ENCODE measurements at places on chromosomes 16 and 17. TPM values are rescaled to one million over a fixed set of nuclear protein-coding genes. Genes with fewer than 3 reads are reported as not detected.

DNA sequence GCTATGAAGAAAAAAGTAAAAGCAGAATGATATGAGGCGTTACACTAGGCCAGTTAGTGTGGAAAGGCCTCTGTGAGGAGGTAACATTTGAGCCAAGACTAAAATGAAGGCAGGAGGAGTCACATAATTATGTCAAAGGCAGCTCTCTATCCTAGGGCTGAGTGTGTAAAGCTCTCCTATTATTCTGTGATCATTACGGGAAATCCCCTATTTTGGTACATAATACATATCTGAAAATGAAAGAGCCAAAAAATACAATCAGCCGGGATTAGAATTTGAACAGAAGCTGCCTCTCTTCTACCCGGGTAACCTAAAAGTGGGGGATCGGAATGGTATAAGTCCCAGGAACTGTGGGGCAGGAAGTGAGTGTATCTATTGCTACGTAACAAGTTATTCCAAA, 27.1 kb downstream of the HEATR3 start:
- H3K27me3 ChIP-seq: no peaks in the 10 kb centered on the region
- H3K36me3 ChIP-seq: peaks cover 14% of the 10 kb centered on the region
- peak overlapping the region; percentile 74 for H3K27ac ChIP-seq
- no peaks in the 10 kb centered on the region for H3K4me1 ChIP-seq

GRCh38 chr16:70483426-70483825, 29.0 kb downstream of the FCSK start:
- H3K36me3 ChIP-seq: no peaks in the 10 kb centered on the region
- H3K27ac ChIP-seq: no peak overlapping the region
- no peak for DNase-seq
- no peak overlapping the region for H3K4me3 ChIP-seq
- H3K27me3 ChIP-seq: no peaks in the 10 kb centered on the region
- H3K4me1 ChIP-seq: peaks cover 11% of the 10 kb centered on the region

- no peaks in the 10 kb centered on the region for H3K4me1 ChIP-seq
- H3K4me3 ChIP-seq: no peak overlapping the region
- DNase-seq: no peak
These were observed 7.3 kb downstream of the HS3ST4 start for GRCh38 chr16:25699069-25699468.

- no peak for DNase-seq
- peaks cover 10% of the 10 kb centered on the region for H3K4me1 ChIP-seq
- H3K36me3 ChIP-seq: no peaks in the 10 kb centered on the region
These were observed 9.1 kb downstream of the SLC38A8 start for GRCh38 chr16:84033251-84034195.

- H3K27ac ChIP-seq: no peak overlapping the region
- DNase-seq: no peak
- no peaks in the 10 kb centered on the region for H3K27me3 ChIP-seq
- peaks cover 21% of the 10 kb centered on the region for H3K4me1 ChIP-seq
- H3K4me3 ChIP-seq: no peak overlapping the region
These were observed 2.8 kb upstream of the PYCR1 start for GRCh38 chr17:81939881-81940385.

DNA sequence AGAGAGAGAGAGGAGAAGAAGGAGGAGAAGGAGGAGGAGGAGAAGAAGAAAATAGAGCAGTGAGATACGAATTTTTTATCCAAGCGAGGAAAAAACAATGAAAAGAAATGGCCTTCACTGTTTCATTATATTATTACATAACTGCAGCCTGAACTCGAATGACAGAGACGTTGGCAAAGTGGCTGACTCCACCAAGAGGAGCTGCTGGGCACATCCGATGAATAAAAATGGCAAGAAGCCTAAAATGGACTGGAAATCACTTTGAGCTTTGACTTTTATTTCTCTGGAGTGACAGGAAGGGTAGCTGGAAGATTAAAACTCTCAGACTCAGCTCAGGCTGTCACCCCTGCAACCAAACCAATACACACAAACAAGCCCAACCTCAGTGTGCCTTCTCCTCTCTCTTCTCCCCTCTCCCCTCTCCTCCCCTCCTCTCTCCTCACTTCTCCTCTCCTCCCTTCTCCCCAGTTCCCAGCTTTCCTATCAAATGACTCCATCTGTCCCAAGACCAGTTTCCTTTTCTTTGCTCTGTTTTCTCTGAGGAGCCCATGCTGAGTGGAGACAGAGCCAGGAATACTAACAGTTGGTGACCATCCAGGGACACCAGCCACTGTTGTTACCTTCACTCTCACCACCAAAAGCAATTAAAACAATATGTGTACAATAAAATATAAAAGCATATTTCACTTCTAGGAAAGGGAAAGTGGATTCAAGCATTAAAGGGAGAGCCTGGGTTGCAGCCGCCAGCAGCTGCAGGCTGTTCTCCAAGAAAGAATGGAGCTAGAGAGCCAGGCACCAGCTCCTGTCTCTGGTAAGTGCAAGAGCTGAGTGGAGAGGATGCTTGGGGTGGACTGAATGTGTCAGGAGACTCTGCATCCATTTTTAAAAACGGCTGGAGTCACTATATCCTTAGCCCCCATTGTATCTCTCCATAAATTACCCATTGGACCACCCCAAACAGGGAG, 51.2 kb downstream of the SOX9 start:
- no peaks in the 10 kb centered on the region for H3K36me3 ChIP-seq
- no peak overlapping the region for H3K27ac ChIP-seq
- DNase-seq: no peak
- no peaks in the 10 kb centered on the region for H3K4me1 ChIP-seq
- H3K27me3 ChIP-seq: no peaks in the 10 kb centered on the region

The GNGT2 gene
- total RNA-seq: 17.8 TPM

DNA sequence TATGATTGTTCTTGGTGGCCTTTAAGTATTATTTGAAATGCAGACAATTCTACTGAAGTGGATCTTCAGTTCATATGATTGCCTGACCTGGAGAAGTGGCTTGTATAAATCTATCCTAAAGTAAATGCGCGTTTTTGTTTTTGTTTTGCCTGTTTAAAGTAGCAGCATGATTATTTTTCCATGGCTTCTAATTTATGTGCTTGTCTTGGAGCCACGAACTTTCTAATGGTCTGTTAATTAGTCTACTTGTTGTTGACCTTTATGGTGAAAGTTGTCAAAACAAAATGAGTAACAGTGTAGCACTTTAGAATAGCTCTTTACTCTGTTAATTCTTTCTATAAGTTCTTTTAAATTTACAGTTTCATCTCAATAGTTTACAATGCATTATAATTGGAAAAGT, 1.7 kb downstream of the PRKAR1A start:
- no peak overlapping the region for H3K27ac ChIP-seq
- peak overlapping the region; percentile 82 for H3K4me3 ChIP-seq
- no peaks in the 10 kb centered on the region for H3K27me3 ChIP-seq
- DNase-seq: no peak

The CRISPLD2 gene
- 133 TPM for total RNA-seq

DNA sequence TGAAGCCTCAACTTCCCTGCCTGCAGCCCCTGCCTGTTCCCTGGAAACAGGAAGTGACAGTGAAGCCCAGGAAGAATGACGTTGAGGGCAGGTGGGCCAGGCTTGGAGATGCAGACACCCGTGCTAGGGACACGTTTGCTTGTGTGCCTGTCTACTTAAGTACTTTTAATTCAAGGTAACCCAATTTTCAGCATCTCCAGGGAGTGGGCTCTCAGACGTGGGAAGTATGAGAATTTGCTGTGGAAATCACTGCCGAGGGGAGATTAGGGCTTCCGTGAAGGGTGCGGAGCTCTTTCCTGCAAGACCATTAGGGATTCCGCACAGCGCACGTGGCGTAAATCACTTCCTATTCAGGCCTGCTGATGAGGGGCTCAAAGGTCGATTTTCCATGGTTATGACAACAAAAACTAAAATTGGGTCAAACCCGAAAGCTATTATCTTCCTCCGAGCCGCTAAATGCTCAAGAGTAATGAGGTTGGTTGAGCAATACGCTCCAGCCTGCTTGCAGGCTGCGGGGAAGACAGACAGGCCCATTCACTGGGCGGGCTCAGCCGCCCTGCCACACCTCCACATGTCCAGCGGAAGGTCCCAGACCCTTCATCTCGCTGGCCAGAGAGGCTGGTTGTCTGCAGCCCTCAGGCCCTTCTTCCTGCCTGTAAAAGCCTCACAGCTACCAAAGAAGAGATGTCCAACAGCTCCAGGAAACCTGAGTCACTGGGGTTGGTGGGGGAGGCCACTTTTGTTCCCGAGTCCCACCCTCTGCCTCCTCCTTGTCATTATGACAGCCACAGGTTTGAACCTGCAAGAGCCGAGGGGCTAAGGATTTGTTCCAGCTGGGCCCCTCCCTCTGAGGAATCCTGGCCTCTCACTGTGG, 109.9 kb downstream of the RBFOX3 start:
- H3K27ac ChIP-seq: no peak overlapping the region
- H3K27me3 ChIP-seq: no peaks in the 10 kb centered on the region
- H3K4me1 ChIP-seq: no peaks in the 10 kb centered on the region
- H3K4me3 ChIP-seq: no peak overlapping the region

DNA sequence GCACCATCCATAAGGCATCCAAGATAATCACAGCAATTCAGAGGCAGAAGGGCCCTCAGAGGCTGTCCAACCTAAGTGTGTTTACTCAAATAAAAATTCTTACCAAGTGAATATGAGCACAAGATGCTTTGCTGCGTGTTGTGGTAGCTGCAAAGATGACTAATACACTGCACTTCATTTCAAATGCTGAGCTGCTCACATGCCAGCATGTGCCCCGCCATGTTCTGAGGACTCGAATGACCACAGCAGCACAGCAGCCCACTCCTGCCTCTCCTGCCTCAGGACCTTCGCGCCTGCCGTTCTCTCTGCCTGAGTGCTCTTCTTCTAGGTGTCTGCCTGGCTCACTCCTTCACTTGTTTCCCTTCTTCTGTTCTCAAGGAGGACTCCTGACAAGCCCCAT, 19.0 kb downstream of the PIK3R5 start:
- no peak for DNase-seq
- H3K27me3 ChIP-seq: no peaks in the 10 kb centered on the region
- no peaks in the 10 kb centered on the region for H3K36me3 ChIP-seq
- H3K4me3 ChIP-seq: no peak overlapping the region
- peak overlapping the region; percentile 2 for H3K27ac ChIP-seq

DNA sequence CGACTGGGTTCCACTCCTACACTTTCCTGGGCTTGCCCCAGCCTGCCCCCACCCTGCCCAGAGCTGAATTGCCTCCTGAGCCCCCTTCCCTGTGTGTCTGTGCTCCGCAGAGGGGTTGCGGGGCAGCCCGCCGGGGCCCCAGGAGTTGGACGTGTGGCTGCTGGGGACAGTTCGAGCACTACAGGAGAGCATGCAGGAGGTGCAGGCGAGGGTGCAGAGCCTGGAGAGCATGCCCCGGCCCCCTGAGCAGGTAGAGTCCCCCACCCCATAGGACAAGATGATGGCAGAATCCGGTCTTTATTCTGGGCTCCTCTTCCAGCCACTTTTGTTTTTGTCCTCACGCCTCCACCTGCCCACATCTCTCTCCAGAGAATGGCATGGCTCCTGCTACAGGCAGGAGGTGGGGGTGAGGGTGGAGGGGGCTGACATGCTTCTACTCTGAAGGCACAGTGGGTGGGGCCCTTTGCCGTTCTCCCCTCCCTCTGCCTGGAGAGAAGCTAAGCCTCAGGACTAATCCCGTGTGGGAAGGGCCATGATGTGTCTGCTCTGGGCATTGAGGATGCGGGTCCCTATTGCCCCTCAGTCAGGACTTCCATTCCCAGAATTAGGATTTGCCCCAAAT, 3.5 kb downstream of the ACBD4 start:
- no peak overlapping the region for H3K4me3 ChIP-seq
- peaks cover 31% of the 10 kb centered on the region for H3K36me3 ChIP-seq
- H3K27ac ChIP-seq: no peak overlapping the region
- H3K27me3 ChIP-seq: no peaks in the 10 kb centered on the region
- peak; percentile 64 for DNase-seq

DNA sequence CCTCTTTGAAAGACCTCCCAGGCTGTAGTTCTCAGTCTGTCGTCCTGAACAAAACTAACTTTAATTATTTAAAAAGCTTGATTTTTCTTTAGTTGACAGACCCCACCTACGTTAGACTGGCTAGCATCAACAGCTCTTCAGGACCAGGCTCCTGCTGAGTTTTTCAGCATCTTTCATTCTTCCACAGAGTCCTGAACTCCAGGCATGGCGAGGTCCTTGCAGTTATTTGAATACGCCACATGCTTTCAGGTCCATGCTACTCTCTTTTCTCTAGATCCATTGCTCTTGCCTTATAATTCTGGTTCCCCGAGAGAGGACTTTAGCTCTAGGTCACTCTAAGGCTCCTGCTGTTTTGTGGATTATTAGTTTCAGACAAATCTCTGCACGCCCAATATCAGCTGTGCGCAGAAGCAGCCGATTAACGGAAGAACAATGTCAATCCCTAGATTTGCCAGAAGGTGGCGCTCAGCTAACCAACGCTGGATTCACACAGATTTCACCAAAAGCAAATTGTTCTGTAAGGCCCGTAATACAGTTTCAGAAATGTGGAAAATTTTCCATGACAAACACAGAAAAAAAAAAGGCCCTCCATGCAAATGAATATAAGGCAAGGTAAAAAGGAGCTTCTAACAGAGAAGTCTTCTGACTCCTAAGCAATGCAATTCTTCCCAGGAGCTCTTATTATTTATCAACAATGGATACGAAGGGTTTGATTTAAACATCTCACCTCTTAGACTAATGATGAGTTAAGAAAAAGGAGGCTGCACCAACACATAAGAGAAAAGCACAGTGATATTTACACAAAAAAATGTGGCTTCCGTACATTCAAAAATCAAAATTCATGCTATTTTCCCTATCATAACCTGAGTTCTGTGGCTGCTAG, 33.5 kb upstream of the BCO1 start:
- no peak for DNase-seq
- H3K4me3 ChIP-seq: no peak overlapping the region
- H3K4me1 ChIP-seq: no peaks in the 10 kb centered on the region

DNA sequence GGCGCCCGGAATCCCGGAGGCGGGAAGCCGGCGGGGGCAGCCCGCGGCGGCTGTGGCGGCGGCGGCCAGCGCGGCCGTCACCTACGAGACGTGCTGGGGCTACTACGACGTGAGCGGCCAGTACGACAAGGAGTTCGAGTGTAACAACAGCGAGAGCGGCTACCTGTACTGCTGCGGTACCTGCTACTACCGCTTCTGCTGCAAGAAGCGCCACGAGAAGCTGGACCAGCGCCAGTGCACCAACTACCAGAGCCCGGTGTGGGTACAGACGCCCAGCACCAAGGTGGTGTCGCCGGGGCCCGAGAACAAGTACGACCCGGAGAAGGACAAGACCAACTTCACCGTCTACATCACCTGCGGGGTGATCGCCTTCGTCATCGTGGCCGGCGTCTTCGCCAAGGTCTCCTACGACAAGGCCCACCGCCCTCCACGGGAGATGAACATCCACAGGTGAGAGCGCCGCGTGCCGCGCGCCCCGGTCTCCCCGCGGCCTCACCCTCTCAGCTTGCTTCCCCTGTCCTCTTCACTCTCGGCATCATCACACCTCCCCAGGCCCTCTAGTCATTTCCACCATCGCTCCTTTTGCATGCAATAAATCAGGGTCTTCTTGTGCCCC, 706 bp downstream of the SHISA6 start:
- H3K36me3 ChIP-seq: no peaks in the 10 kb centered on the region
- DNase-seq: no peak
- no peaks in the 10 kb centered on the region for H3K4me1 ChIP-seq
- peaks cover 19% of the 10 kb centered on the region for H3K27me3 ChIP-seq
- no peak overlapping the region for H3K27ac ChIP-seq

GRCh38 chr17:79113699-79114457, 39.3 kb downstream of the ENGASE start:
- H3K4me3 ChIP-seq: no peak overlapping the region
- no peak overlapping the region for H3K27ac ChIP-seq
- DNase-seq: no peak

Measured in spleen (tissue), 13 donors.